ENCODE measurements at places on chromosomes 12 and 14.

GRCh38 chr12:64720884-64721283, 38.3 kb downstream of the GNS start:
- DNase-seq = no peak

GRCh38 chr14:57326253-57326652, 57.5 kb downstream of the AP5M1 start:
- DNase-seq = no peak

DNA sequence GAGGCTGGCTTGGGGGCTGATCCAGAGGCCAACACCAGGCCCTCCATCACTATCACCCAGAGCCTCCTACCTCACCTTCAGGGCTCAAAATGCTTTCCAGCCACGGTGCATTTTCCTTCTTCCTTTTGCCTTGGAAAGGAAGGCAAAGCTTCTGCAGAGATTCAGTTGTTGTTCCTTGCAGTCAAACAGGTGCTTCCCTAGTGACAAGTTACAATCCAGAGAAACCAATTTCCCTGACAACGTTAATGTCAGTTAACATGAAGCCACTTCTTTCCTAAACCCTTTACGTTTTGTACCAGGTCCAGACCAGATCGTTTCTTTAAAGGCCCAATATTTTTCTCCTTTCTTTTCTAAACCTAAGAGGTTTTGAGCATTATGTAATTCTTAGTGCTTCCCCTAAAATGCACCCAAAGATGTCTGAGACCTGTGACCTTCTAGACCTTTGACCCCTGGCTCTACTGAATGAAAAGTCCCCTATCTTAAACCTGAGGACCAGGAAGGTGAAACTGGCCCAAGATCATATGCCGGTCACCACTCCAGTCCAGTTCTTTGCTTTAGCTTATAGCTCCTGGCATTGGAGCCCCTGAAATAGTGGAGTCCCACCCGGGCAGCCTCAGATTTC, 211.5 kb downstream of the SLC41A2 start:
- DNase-seq = no peak

- no peak for DNase-seq
Observed at GRCh38 chr14:52913271-52913670, 37.6 kb downstream of the FERMT2 start.

DNA sequence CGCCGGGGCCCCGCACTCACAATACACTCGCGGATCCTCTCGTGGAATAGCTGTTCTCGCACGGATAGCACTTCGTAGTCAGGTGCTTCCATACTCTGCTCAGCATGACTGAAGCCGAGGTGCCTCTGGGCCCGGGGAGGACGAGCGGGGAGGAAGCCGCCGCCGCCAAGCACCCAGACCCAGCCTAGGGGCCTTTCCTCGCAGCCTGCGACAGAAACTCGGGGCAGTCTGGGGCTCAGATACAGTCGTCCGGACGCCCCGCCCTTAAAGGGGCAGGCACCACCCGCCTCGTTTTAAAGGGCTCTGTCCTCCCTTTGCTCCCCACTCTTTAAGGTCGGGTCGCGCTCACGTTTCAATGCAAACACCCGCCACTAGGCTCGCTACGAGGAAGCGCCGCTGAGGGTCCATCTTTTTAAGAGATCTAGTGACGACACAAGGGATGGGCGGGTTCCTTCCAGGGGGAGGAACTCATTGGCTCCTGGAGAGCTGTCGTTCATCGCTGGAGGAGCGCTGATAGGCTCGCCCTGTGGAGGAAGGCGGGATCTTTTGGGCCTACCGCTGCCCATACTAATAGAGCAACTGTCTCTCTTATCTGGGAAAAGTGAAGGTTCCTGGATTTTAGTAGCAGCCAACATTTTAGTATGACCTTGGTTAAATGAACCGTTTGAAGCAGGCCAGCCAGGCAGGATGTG, at the start of gene LMBR1L:
Gene LMBR1L, minus strand, starts transcription at position 384 of the 692 bp plus-strand sequence. Its CDS starts 292 bp downstream, at position 92.
- DNase-seq = peak; percentile 87

DNA sequence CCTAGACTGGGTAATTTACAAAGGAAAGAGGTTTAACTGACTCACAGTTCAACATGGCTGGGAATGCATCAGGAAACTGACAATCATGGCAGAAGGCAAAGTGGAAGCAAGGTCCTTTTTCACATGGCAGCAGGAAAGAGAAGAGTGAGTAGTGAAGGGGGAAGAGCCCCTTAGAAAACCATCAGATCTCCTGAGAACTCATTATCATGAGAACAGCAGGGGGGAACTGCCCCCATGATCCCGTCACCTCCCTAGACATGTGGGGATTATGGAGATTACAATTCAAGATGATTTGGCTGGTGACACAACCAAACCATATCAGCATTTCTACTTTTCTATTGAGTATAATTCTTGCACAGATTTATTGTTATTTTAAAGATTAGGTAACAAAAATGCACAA, 822.1 kb upstream of the FLRT2 start:
- no peak for DNase-seq
